CD4-positive, alpha-beta T cell treated with Interleukin-21 for 1 hour (primary cell): ENCODE measurements at places on chromosomes 3 and 15.

DNA sequence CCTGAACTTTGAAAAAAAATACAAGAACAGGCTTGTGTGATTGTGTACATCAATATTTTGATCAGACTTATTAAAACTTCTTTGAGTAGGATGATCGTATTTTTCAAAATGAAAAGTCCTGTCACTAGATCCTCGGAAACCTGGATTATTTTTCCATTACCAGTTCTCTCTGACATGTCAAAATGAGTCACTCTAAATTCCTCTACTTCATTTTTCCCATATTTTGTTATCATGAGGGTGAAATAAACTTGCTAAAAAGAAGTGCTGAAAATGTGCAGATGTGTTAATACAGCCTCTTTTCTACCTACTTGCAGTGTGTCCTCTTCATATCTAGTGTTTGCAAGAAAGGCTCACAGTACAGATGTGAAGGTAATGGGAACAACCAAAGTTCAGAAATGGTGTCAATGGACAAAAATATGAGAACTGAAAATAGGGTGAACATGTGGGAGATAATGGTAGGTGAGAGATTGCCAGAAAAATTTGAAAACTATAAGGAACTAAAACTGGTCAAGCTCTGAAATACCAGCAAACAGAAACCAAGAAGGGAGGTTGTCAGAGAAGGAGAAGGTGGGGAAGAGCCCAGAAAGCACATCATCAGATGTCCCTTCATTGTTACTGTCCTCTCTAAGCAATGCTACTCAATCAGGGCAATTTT is 108.2 kb downstream of the EOMES start:
- no peak for DNase-seq

GRCh38 chr15:88975891-88976290 is 62.7 kb upstream of the MFGE8 start:
- DNase-seq, result no peak

GRCh38 chr3:154113609-154114008 is 7.6 kb upstream of the ARHGEF26 start:
- DNase-seq, result no peak

DNA sequence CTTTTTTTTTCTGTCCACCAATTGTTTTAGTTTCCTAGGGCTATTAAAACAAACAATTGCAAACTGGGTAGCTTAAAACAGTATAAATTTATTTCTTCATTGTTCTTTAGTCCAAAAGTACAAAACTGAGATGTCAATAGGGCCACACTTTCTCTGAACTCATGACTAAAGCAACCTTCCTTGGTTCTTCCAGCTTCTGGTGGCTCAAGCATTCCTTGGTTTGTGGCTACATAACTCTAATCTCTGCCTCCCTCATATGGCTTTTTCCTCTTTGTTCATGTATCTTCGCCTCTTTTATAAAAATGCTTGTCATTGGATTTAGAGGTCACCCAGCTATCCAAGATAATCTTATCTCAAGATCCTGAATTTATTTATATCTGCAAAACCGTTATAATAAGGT is 914.5 kb upstream of the EPHA6 start:
- DNase-seq, result no peak

DNA sequence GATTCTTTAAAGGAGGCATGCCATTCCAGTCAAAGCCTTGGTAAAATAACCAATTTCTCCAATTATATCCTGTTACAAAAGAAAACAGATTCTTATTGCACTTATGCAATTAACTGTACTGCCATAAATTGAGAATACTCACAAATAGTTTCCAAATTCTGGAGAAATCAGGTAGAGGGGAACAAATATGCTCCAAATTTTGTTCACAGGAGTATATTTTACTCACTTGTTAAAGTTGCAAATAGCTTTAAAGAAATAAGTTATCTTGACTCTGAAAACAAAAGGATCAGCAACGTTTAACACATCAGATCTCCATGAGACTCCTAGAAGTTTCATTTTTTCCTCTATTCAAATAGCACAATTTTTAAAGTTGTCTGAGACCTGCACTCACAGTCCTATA is 712.1 kb upstream of the ARRDC4 start:
- no peak for DNase-seq

DNA sequence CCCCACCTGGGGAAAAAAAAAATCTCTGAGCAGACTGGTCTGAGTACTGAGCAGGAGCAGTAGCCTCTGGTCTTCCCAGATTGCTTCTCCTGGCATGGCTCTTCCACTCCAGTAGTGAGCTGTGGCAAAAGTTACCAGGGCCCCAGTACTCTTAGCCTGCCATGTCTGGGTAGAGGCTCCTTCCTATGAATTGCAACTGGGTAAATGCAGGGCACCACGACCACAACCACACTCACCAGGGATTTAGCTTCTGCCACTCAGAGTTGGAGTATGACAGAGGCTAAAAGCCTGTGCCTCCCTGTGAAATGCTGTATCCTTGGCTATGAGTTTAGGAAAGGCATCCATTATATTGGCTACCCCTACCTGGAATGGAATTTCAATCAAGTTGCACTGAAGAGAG is 67.9 kb upstream of the CCDC54 start:
- no peak for DNase-seq

- no peak for DNase-seq
Observed at GRCh38 chr3:12708584-12709192, 44.8 kb upstream of the RAF1 start.

DNA sequence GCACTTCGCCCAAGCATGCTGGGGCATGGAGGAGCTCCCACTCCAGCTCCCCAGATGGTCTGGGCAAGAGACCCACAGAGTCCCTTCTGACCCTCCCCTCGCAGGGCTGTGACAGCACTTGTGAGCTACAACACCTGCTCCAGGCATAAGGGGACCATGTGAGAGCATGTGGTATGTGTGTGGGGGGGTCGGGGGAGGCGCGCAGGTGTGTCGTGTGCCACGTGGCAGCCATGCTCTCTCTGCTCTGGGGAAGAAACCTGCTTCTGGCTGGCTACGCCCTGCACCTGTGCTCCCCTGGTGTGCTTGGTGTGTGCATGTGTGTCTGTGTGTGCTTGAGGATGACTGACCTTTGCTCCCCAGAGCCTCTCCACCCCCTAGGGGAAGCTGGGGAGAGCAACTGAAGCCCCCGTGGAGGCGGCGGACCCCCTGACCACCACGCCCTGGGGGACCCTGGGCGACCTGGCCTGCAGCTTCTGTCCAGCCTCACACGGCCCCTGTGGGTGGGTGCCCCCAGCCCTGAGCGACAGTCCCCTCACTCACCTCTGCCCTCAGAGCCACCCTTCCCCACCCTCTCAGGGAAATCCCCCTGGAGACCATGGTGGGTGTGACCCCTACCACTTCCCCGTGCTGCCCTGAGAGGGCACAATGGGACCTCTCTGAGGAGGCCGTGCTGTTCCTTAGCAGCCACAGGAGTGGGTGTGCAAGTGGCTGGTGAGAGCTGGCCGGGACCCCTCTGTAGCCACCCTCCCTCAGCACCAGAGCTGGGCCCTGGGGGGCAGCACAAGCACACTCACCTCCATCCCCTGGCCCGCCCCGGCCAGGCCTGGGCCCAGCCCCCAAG is 16.6 kb upstream of the SEC13 start:
- DNase-seq, result no peak

DNA sequence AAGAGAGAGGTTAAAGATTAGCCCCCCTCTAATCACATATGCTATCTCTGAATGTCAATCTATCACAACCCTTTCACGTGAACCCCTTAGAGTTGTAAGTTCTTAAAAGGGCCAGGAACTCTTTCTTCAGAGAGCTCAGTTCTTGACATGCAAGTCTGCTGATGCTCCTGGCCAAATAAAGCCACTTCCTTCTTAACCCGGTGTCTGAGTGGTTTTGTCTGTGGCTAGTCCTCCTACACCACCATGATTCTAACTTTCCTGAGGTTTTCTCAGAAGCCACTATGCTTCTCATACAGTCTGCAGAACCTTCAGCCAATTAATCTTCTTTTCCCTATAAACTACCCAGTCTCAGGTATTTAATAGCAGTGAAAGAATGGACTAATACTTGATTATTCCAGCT is 231.1 kb upstream of the CNTN6 start:
- DNase-seq, result no peak

- DNase-seq, result no peak
Observed at GRCh38 chr3:97257942-97258697, 443.7 kb downstream of the EPHA6 start.

- peak; percentile 61 for DNase-seq
Observed at GRCh38 chr3:172332256-172333041, 115.8 kb downstream of the GHSR start.

DNA sequence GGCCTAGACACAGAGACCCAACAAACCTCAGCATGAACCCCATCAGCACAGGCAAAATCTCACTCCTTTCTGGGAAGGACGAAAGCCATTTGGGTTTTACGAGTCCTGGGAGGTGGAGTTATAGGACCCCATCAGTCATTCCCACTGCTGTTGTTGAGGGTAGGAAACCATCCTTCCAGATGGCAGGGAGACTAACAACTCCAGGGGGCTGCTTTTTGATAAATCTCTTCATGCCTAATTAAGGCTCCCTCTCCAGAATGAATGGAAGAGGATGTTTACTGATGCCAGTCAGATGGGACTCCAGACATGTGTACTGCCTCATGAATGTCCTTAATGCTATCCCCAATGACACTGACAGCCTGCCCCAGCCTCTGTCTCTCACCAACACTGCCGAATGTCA is 75.3 kb downstream of the ST8SIA2 start:
- no peak for DNase-seq

DNA sequence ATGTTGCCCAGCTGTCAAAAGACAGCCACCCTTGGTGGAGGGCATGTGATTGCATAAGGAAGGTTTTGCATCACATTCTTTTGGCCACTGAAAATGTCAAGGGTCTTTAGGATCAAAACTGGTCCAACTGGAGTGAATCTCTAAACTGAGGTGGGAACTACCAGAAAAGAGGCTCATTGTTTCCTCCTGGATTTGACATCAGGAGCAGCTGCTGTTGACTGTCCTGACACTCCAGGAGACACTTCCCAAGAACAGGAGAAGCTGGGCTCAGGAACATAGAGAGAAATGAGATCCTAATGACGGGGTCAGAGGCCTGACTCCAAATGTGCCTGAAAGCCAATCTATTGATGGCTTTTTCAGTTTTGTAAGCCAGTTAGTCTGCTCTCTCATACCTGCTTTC is 105.3 kb upstream of the LRIG1 start:
- no peak for DNase-seq

DNA sequence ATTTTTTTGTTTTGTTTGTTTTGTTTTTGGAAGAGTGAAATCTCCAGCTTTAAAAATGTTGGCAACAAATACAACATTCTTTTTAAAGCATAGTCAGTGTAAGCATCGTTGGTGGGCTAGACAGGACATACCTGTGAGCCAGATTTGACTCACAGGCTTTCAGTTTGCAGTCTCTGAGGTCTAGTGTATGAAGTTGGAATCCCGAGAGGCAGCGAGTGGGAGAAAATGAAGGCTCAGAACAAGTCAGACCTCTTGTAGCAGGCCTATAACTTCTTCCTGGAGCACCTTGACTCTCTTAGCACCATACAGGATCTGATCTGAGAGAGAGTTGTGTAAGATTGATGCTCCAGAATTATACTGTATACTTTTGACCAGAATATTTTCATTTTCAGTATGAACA is 60.2 kb downstream of the CNTN4 start:
- DNase-seq, result no peak

DNA sequence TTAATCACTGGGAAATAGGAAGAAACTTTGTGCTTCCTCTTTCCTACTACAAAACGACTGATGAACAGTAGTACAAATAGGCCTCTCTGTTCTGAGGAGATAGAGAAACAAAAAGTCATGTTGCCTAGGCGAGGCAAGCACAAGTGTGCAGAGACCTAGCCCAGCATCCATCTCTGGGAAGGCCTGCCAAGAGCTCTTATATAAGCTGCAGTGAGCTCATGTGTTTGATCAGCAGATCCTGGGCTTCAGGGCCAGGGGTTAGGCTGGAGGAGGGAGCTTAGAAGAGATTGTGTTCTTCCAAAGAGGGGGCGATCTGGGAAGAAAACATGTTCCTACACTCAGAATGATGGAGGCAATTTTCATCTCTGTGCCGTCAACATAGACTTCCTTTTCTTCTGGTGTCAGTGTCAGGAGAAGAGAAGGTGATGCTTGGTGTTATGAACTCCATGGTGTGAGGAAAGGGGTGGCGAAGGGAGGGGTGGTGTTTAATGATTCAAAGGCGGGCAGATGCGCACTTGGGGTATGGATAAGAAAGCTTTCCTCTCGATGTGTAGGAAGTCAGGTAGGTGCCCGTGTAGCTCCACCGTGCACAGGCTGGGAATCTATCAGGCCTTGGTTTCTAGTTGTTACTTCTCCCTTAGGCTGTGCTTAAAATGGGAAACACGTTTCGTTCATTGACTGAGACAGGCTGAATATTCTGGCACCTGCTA is 29.5 kb upstream of the ETV5 start:
- no peak for DNase-seq

DNA sequence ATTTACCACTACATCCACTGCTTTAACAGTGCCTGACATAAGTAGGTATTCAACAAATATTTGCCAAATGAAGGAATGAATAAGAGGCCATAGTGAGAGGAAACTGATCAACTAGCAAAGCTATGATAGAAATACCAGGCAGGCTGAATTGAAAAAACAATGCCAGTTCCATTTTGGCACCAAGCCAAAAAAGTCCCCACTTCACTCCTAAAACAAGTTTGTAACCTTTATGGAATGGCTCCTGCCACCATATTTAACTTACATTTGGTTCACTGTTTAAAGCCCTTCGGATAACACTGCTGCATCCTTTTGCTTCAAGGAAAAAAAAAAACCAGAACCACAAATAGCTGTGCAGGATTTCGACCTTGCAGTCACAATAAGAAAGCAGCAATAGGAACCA is 166.1 kb downstream of the FRMD5 start:
- no peak for DNase-seq

- no peak for DNase-seq
Observed at GRCh38 chr3:78481050-78481449, 1286.7 kb downstream of the ROBO1 start.

- peak; percentile 64 for DNase-seq
Observed at GRCh38 chr3:112293368-112294321, at the start of gene SLC9C1. TSS of gene SLC9C1 (minus strand) at chr3:112294216. CDS start at chr3:112286791, 7,425 bp downstream.

DNA sequence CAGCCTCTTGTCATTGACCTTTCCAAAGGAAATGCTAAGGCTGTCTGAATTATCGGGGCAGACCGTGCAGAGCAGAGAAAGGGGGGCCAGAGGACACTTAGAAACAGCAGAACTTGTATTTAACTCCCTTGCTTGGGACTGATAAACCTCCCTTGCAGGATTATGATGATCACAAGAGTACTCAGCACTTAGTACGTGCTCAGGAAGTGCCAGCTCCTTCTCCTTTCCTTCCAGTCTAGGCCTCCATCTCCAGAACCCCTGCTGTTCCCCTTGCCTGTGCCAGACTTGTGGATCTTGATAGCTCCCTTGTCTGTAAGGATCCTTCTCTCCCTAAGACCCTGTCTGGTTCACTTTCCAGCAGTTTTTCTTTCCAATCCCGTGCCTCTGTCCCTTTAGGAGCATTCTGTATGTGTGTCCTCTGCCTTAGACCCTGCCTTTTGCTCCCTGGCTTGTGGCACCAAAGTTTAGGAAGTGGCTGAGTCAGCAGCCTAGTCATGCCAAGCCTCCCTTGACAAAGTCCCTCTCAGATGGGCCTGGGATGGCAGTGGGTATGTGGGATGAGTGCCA is 747 bp downstream of the SORD start:
- no peak for DNase-seq
